ENCODE measurements at places on chromosomes 2 and 18. TPM values are rescaled to one million over a fixed set of nuclear protein-coding genes. Genes with fewer than 3 reads are reported as not detected.

DNA sequence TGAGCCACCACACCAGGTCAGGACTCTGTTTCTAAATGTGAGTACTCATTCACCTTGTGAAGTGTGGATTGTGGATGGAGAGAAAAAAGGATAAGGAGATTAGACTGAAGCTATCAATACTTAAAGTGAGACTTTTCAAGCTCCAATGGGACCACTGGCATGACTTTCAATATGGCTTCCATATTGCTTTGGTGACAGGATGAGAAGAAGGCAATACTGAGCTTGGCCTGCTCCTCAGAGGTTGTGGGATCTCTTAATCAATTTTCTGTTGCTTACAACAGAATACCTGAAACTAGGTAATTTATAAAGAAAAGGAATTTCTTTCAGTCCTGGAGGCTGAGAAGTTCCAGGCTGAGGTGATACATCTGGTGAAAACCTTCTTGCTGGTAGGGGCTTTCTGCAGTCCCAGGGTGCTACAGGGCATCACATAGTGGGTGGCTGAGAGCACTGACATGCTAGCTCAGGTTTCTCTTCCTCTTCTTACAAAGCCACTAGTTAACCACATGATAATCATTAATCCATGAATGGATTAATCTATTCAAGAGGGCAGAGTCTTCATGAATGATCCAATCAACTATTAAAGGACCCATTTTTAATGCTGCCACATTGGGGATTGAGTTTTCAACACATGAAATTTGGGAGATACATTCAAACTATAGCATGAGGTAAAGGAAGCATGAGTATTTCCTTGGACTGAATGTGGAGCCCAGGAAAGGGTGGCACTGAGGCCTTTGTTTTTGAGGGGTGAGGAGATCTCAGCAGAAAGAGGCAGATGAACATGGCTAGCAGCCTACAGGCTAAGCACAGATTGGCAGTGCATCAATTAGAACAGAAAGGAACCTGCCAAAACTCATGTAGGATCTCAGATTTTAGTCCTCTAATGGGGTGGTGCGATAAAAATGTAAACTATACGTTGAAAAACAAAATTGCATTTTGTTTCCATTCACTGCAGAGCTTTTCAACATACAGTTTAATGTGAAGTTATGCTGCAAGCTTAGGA, 274.5 kb downstream of the PIK3C3 start:
- no peak for DNase-seq

DNA sequence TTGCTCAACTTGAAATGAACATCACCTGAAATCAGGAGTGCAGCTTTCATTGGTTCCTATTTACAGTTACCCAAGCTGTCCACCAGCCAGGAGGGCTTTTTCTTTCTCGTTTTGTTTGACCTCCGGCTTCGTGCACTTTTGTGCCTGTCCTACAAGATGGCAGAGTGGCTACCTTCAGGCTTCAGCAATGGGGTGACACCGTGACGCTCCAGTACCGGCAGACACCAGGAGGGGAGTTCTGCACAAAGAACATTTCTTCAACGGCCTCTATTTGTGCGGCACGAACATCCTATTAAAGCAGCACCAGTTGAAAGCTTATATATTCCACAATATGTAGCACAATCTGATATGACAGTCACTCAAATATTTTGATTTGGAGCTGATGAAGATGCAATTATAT, 18.3 kb downstream of the RNASEH1 start:
- no peak for DNase-seq

DNA sequence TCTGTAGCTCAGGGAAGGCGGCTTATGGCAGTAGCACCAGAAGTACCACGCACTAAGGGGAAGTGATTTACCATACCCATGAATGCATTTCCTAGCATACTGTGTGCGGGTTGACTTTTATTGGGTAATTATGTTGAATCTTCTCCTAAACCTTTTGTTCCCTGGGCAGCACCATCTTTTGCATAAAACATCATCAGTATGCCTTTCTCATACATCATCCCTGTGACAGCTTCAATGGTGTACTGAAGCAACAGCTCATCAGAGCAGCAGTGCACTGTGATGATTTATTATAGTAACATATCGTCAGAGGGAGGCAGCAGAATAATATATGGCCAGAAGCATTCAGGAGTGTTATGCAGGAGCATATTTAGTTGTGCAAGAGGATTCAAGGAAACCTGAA, 204.9 kb downstream of the CDH7 start:
- DNase-seq = no peak

DNA sequence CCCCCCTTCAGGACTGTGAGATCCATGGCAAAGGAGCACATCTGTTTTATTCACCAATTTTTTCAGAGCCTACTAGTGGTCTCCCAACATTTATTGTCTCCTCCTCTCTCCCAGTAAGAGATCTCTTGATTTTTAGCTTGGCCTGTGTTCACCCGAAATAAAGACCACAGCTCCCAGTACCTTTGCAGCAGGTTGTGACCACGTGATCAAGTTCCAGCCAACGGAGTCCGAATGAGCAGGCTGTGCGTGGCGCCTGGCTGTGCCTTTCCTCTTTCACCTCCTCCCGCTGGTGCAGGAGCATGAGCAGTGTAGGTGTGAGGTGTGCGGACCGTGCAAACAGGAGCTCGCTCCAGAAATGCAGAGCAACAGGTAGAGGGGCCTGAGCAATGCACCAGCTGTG, 143.6 kb upstream of the GLI2 start:
- no peak for DNase-seq

GRCh38 chr2:68689553-68690537, 44.8 kb upstream of the ARHGAP25 start:
- no peak for DNase-seq

DNA sequence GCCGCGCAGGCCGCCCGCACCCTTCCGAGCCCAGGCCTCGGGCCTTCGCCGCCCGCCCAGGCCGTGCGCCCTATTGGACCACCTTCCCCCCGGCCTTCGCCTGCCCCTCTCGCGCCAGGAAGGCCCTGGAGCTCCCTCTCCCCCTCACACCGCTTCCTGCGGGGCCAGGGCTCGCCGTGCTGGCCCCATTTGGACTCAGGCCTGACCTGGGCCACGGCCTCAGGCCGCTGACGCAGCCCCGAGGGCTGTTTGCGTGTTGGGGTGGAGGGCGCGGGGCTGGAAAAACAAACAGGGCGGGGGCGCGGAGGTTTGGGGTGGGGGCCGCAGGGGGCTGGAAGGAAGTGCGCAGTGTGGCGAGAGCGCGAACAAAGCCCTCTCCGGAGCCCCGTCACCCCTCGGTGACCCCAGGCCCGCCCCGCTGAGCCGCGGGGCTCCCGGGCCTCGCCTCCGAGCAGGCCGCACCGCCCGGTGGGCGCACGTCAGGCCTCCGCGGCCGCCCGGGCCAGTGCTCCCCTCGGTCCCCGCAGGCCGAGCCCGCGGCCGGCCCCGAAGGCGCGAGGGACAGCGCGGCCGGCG, 12.3 kb upstream of the SIX3 start:
- DNase-seq = no peak

GRCh38 chr2:204115137-204116056, 178.8 kb downstream of the ICOS start:
- no peak for DNase-seq

- no peak for DNase-seq
These were observed 42.9 kb downstream of the SRBD1 start for GRCh38 chr2:45567974-45568789.

SERPINB11 gene
- 1.4 TPM for total RNA-seq

PECR gene
- 19.0 TPM for total RNA-seq

Data from type B pancreatic cell (in vitro differentiated cells).